Uterus (tissue), 4 donors: ENCODE measurements at places on chromosomes 16 and 17. TPM values are rescaled to one million over a fixed set of nuclear protein-coding genes. Genes with fewer than 3 reads are reported as not detected.

DNA sequence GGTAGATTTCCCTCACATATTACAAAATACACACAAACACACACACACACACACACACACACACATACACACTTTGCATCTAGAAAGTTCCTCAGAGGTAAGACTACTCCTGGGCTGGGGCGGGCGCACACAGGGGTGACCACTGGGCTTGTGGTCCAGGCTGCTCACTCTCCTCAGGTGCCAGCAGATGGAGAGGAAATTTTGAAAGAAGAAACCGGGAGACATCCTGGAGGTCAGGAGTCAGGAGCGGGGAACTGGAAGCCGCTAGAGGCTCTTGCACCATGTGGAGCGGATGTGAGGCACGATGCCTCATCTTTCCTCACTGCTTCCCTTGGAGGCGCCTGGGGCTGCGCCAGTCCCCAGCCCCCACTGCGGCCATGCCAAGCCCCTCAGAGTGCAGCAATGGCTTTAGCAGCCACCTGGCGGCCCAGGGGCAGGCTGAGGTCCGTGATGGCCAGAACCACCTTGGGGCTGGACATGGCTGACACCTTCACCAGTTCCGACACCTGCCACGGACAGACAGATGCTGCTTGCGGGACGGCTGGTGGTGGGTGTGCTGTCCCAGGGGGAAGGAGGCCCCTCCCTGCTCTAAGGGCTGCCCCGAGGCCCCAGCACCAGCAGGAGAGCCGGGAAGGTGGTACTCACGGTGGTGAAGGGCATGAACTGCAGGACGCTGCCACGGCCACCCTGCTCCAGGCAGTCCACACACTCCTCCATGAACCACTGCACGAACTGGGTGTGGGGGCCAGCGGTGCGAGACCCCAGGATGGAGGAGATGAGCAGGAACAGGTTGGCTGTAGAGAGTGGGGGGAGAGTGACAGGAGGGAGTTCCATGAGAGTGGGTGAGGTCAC, 4.1 kb downstream of the CSF3 start:
- peak overlapping the region; percentile 82 for H3K27ac ChIP-seq
- no peaks in the 10 kb centered on the region for H3K36me3 ChIP-seq
- H3K4me1 ChIP-seq: peaks cover 65% of the 10 kb centered on the region
- H3K27me3 ChIP-seq: no peaks in the 10 kb centered on the region
- H3K4me3 ChIP-seq: no peak overlapping the region

GRCh38 chr17:66431910-66432309, 129.5 kb downstream of the PRKCA start:
- peaks cover 7% of the 10 kb centered on the region for H3K4me1 ChIP-seq
- DNase-seq: peak; percentile 50
- H3K4me3 ChIP-seq: peak overlapping the region; percentile 9
- peak overlapping the region; percentile 90 for H3K27ac ChIP-seq

GRCh38 chr16:57619133-57619605, 9.3 kb upstream of the ADGRG1 start:
- no peak overlapping the region for H3K4me3 ChIP-seq
- DNase-seq: no peak
- H3K36me3 ChIP-seq: no peaks in the 10 kb centered on the region
- no peaks in the 10 kb centered on the region for H3K27me3 ChIP-seq
- H3K4me1 ChIP-seq: peaks cover 10% of the 10 kb centered on the region
- no peak overlapping the region for H3K27ac ChIP-seq

The CFAP97D1 gene
- not detected for total RNA-seq

DNA sequence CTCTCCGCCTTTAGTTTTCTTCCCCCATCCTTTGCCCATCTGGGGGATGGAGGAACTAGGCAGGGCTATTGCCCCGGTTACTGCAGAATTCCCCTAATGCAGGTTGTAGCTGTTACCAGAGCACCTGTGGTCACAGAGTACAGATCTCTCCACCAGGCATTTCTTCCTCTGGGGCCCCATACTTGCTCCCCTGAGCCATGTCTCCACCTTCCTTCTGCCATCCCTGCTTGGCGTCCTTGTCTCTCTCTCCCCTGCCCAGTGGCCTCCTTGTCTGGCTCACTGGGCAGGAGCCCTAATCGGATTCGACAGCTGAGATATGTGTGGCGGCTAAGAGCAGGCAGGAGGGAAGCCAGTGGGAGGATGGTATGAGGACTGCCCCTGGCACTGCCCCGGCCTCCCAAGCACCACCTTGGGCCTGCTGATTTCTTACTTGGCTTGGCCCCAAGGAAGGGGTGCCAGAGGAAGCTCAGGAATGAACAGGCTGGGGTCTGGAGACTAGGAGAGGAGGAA, 2.0 kb downstream of the RARA start:
- H3K27me3 ChIP-seq: no peaks in the 10 kb centered on the region
- H3K36me3 ChIP-seq: no peaks in the 10 kb centered on the region
- H3K4me3 ChIP-seq: no peak overlapping the region
- no peak for DNase-seq
- peaks cover 24% of the 10 kb centered on the region for H3K4me1 ChIP-seq
- H3K27ac ChIP-seq: peak overlapping the region; percentile 72

The DBNDD1 gene
- not detected for total RNA-seq

- H3K27ac ChIP-seq: no peak overlapping the region
- DNase-seq: no peak
- no peak overlapping the region for H3K4me3 ChIP-seq
- H3K27me3 ChIP-seq: no peaks in the 10 kb centered on the region
These were observed 173.8 kb upstream of the IRX3 start for GRCh38 chr16:54460263-54460860.

The FOXL1 gene
- 0.76 TPM for total RNA-seq
